ENCODE measurements at places on chromosomes 4 and X. TPM values are rescaled to one million over a fixed set of nuclear protein-coding genes. Genes with fewer than 3 reads are reported as not detected.

DNA sequence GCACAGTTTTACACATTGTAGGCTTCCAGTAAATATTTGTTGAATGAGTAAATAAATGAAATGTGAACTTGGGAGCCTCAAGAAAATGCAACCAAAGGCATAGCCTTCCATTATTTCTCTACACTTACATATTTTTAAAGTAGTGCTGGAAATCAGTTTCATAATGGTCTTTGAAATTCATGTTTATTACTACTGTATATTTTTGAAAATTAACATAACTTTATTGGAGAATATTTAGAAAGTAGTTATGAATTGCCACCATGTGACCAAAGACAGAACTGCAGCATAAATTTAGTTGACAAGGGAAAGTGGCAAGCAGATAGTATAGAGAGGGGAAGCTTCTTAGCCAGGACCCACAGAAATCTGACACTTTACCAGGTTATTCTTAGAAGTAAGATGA is 6.4 kb downstream of the TCEAL8 start:
- no peaks in the 10 kb centered on the region for H3K4me1 ChIP-seq
- no peak for DNase-seq
- H3K27ac ChIP-seq, result no peak overlapping the region

- H3K27ac ChIP-seq, result no peak overlapping the region
- no peaks in the 10 kb centered on the region for H3K27me3 ChIP-seq
- DNase-seq, result peak; percentile 76
- H3K4me1 ChIP-seq, result no peaks in the 10 kb centered on the region
- H3K36me3 ChIP-seq, result no peaks in the 10 kb centered on the region
Observed at GRCh38 chr4:122783301-122784215, 43.1 kb upstream of the FGF2 start.

The ARAP2 gene
- 10.5 TPM for total RNA-seq

The TLL1 gene
- total RNA-seq, result 19.5 TPM

The BCAP31 gene
- total RNA-seq, result 118 TPM

- DNase-seq, result no peak
- no peaks in the 10 kb centered on the region for H3K27me3 ChIP-seq
- no peak overlapping the region for H3K27ac ChIP-seq
- no peaks in the 10 kb centered on the region for H3K4me1 ChIP-seq
- H3K36me3 ChIP-seq, result no peaks in the 10 kb centered on the region
Observed at GRCh38 chrX:108224218-108224617, 132.6 kb downstream of the ATG4A start.

Measured in aorta (tissue), 5 donors.